ENCODE measurements at places on chromosomes 3 and 15.

GRCh38 chr15:43378601-43379000 is 7.7 kb downstream of the TUBGCP4 start:
- H3K27ac ChIP-seq: no peak overlapping the region
- no peaks in the 10 kb centered on the region for H3K4me1 ChIP-seq
- H3K4me3 ChIP-seq: no peak overlapping the region
- H3K36me3 ChIP-seq: peaks cover 11% of the 10 kb centered on the region
- no peak for DNase-seq

DNA sequence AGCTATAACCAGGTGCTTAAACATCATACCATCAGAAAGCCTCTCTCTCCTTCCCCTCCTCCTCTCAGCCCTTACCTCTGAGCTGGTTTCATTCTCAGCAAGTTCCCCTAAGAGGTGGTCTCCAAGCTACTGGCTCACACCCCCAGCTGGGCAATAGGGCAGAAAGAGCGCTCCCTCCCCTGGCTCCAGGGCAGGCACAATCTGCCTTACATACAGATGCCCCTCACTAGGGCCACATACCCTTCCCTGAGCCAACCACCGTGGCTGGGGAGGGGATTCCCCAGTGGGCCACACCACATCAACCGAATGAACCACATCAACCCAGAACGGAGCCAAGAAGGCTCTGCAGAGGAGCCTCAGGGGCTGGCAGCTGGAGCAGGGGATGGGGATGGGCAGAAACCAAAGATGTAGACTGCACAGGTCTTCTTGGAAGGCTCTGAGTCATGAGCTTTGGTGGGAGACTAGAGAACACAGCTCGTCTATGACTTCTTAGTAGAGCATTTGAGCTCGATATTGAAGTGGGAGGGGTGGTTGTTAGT is 4.6 kb upstream of the FBLN2 start:
- H3K36me3 ChIP-seq: no peaks in the 10 kb centered on the region
- H3K27ac ChIP-seq: no peak overlapping the region
- peaks cover 15% of the 10 kb centered on the region for H3K4me1 ChIP-seq

DNA sequence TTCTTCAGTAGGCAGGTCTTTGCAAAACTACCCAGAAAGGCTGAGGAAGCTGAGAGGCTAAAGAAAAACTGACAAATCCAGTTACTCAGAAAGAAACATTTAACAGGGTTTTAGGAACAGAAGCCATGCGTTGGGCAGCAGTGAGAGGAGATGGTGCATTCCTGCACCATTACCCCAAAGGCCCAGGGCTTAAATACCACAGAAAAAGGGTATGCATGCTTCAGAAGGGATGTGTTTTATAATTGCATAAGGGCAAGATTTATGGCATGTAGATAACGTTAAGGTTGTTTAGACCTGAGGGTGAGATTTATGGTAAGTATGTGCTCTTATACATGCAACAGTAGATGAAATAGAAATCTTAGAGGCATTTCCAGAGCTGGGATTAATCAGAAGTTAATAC is 10.0 kb downstream of the C3orf52 start:
- H3K27ac ChIP-seq: no peak overlapping the region
- no peak overlapping the region for H3K4me3 ChIP-seq
- no peaks in the 10 kb centered on the region for H3K4me1 ChIP-seq
- no peaks in the 10 kb centered on the region for H3K36me3 ChIP-seq

DNA sequence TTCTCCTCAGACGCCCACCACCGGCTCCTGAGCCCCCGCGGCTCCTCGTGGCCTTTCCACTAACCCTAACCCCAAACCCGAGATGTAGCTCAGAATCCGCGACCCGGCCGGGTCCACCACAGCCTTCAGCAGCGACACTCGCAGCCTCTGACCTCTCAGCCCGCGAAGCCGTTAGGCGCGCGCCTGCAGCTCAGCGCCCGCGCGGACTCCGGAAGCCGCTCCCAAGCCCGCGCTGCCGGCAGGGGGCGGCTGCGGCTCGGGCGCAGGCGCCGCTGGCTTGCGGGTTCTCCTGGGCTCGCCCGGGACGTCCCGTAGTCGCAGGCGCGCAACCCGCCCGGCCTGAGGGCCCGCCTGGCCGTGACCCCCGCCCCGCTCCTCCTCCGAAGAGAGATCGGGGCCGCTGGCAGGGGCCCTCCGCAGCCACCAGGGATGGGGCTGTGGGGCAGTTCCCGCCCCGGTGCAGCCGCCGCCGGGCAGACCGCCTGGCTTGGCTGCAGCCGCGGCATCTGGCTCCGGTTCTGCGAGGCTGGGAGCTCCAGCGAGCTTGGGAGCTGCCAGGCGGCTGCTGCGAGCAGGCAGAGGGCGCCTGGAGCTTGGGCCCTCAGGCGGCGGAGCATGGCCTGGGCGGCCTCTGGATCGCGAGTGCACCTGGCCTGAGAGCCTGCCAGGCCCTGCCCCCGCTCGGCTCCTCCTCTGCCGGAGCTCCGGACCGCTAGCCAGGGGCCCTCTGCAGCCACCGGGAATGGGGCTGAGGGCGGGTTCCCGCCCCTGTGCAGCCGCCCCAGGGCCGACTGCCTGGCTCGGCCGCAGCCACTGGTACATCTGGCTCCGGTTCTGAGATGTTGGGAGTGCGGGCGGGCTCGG is 120.7 kb downstream of the LMLN start:
- peaks cover 15% of the 10 kb centered on the region for H3K4me1 ChIP-seq
- peak; percentile 96 for DNase-seq
- H3K27me3 ChIP-seq: peaks cover 29% of the 10 kb centered on the region
- no peaks in the 10 kb centered on the region for H3K36me3 ChIP-seq

- DNase-seq: no peak
- no peak overlapping the region for H3K4me3 ChIP-seq
- no peaks in the 10 kb centered on the region for H3K4me1 ChIP-seq
- H3K36me3 ChIP-seq: no peaks in the 10 kb centered on the region
- H3K27me3 ChIP-seq: no peaks in the 10 kb centered on the region
These were observed 24.7 kb downstream of the NUDT16 start for GRCh38 chr3:131406274-131406673.

All from upper lobe of left lung (tissue), 6 donors.